ENCODE measurements at places on chromosomes 6 and 20.
A peak's percentile ranks its signal among the peaks of the same experiment; 100 is the strongest.

DNA sequence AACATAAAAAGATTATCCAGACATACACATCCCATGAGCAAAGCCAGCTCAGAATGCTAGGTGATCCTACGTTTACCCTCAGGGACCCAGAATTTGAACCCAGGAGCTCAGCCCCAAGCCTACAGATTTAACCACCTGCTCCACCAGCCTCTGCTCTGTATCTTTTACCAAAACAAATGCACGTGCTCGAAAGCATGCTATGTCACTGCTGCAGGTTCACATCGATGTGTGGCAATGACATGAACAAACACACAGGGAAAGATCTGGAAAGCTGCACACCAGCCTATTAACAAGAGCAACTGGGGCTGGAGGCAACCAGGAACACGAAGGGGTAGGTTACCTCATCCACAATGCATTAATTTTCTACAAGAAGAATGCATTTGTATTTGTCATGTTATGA, 32.1 kb downstream of the PREX1 start:
- DNase-seq, result peak; percentile 15

DNA sequence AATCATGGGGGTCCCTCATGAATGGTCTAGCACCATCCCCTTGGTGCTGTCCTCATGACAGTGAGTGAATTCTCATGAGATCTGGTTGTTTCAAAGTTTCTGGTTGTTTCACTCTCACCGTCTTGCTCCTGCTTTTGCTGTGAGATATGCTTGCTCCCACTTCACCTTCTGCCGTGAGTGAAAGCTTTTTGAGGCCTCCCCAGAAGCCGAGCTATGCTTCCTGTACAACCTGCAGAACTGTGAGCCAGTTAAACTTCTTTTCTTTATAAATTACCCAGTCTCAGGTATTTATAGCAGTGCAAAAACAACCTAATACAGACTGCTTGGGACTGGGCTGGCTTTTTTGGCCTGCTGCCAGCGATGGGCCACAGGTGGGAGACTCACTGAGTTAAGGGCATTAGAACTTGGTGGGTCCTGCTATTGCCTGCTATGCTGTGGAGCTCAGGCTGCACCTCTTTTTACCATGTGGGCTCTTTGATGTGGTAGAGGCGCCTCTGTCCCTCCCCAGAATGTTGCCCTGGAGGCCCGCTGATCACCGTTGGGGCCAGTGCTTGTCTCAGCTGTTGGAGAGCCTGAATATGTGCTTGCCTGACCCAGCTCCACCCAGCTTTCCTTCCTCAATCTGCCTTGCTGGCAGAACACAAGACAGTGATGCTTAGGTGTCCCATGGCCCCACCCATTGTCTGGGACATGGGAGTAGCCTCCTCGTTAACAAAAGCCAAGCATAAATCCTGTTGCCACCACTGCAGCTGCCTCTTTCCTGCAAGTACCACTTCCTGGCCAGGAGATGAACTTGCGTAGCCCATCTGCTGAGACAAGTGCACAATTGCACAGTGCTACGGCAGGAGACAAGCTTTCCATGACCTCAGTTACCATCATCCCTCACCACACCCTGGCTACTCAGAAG, 47.1 kb downstream of the IGF2R start:
- DNase-seq, result no peak

DNA sequence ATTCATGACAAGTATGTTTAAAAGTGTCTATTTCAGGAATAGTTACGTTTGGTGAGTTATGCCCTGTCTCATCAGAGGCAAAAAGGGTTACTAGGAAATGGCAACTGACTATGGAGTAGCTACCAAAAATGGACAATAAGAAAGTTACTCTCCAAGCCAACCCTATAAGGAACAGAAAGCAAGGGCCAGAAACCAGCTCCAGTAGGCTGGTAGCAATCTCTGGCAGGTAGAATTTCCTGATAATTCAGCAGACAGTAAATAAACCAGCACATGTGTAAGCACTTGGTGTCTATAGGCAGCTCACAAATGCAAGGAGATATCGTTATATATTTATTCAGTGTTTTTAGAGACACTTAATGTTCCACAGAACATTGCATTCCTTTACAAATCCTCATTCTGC, 20.3 kb downstream of the SOX4 start:
- no peak for DNase-seq

GRCh38 chr6:29502181-29502580, 14.4 kb upstream of the MAS1L start:
- DNase-seq, result no peak

DNA sequence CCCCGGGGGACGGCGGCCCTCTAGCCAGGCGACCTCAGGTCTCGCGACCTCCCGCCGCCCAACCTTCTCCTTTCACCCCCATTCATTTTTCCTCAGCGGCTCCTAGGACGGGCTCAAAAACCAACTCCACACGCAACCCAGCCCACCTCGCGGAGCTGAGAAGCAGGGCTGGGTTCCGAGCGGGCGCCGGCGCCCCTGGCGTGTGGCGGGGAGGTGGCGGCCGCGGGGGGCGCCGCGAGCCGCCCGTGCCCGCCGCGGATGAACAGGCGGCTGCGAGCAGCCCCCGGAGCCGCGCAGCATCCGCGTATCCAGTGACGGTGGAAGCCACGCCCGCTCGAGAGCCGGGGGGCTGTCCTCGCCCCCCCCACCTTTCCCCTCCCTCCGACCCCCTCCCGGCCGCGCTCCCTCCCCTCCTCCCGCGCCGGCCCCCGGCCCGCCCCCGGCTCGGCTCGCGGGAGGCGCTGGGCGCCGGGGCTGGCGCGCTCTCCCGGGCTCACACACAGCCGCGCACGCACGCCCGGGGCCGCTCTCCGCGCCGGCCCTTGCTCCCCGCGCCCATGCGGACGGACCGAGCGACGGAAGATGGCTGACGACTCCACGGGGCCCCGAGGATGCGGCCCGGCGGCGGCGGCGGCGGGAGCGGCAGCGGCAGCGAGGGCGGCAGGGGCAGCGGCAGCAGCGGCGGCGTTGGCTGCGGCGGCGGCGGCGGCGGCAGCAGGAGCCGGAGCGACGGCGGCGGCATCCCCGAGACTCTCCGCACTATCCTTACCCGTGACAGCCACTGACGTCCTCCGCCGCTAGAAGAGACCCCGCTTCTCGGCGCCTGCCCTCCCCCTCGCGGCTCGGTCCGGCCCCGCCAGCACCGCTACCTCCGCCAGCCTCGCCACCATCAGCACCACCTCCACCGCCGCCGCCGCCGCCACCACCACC, at the start of gene SOBP:
TSS of gene SOBP (plus strand) at position 482 of the 930 bp plus-strand sequence. CDS start 500 bp downstream, outside the sequence.
- no peak for DNase-seq

All from trophoblast cell (in vitro differentiated cells and primary cell).